Stimulated activated CD4-positive, alpha-beta T cell treated with anti-CD3 and anti-CD28 coated beads, TNF-alpha, amount 100 ng/mL, for 4 hours (primary cell): ENCODE measurements at places on chromosomes 6 and 20.

DNA sequence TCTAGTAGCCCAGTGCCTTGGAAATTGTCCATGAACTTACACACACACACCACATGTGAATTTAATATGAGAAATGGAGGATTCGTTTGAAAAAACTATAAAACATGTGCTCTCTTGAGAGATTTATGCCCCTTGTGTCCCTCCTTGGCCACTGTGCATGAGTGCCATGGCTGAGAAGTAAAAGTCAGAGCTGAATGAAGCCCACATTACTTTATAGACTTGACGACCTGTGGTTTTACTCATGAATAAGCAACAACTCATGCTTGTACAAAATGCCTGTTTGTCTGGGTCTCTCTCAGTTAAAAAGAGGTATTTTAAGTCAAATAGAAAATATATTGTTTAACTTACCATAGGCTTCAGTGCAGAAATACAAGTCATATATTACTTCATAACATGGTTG, 102.7 kb downstream of the KCNQ5 start:
- DNase-seq: no peak

DNA sequence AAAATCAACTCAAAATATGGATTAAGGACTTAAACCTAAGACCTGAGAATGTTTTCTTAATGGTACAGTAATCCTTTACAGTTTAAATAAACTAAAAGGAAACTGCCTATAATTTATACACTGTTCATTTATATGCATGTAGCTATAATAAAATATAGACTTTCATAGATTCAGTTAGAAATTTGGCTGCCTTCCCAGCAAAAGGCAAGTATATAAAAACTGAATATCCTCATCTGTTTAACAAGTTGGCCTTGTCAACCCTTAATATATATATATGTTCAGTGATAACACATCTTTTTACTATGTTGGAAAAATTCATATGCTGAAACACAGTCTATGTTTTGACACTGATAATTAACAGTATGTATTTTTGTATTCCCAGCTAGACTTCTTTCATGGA, 123.1 kb downstream of the GRIK2 start:
- no peak for DNase-seq

DNA sequence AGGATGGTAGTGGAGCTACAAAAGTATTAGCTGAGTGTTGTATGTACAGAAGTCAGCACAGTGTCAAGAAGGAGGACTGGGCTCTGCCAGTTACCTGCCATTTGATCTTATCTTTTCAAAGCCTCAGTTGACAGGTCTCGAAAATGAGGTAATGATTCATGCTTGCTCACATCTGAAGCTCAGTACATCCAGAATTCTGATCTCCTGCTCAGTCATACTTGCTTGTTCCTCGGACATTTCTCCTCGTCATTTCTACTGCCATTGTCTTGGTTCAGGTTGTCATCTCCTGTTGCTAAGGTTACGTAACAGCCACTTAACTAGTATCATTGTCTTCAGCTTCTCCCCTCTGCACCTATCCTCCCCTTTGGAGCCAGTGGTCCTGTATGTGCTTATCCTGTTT, 89.5 kb downstream of the SLX4IP start:
- DNase-seq: no peak

DNA sequence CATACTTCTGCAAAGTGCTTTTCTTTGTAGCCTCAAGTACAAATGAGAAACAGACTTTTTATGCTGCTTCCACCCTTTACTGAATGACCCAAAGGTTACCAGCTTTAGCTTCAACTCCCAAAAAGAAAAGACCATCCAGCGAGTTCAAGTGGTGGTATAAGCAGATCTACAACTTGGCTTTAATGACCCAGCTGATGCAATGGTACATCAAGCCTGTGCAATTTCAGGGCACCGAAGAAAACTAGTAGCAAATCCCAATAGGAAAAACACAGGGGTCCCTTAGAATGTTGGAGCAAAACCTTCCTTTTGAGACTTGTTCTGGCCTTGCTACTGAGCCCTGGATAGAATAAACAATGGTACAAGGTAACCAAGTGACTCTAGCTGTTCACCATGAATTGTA, 33.8 kb downstream of the STX7 start:
- DNase-seq: no peak

- DNase-seq: no peak
These were observed 11.0 kb downstream of the OTOR start for GRCh38 chr20:16759181-16759563.
